Renal cortical epithelial cell (primary cell): ENCODE measurements at places on chromosomes 3 and 15.

DNA sequence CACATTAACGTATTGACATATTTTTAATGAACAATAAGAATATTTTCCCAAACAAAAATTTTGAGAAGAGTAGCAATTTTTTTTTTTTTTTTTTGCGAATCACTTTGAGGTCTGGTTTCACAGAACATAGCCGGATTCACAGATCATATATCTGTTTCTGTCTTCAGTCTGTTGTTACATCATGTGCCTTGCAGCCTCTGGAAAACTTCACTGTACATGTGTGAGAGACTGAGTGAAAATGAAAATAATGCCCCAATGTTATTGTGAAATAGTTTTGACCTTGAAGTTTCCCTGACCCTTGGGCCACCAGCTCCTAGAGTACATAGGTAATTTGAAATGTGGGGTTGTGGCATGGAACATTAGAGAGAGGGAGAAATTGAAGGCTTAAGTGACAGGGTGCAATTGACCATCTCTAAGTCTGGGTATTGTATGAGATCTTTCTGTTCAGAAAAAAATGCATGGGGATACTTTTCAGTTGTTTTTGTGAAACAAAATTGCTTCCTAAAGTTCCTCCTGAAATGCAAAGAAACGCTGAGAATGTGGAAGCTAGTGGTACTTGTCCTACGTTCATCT is 14.0 kb downstream of the ITPR1 start:
- DNase-seq: no peak

DNA sequence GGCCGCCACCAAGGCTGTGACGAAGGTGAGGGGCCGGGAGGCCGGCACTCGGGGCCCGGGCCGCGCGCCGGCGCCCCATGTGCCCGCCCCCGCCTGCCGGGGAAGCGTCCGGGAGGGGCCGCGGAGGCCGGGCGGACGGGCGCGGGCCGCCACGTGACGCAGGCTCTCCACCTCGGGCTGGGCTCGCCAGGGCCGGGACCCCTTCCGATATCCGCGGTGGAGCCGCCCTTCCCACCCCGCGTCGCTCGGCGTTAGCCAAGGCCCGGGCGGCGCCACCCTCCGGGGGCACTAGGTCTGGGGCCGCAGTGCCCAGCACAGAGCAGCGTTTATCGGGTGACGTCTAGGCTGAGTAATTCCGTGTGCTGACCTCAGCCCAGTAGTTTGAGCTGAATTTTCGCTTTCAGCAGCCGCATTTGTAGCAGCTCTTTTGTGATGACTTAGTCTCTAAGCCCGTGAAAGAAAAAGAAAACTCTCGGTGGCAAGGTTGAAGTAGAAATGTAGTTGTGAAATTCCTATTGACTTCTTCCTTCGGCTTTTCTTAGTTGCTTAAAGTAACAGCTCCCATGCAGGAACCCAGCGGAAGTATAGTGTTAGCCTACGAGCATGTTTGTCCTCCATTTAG is 885 bp downstream of the CDV3 start:
- peak; percentile 64 for DNase-seq

GRCh38 chr3:140292170-140292569 is 357.2 kb downstream of the CLSTN2 start:
- peak; percentile 70 for DNase-seq

GRCh38 chr15:83955806-83956265 is 279.7 kb upstream of the GOLGA6L4 start:
- no peak for DNase-seq

DNA sequence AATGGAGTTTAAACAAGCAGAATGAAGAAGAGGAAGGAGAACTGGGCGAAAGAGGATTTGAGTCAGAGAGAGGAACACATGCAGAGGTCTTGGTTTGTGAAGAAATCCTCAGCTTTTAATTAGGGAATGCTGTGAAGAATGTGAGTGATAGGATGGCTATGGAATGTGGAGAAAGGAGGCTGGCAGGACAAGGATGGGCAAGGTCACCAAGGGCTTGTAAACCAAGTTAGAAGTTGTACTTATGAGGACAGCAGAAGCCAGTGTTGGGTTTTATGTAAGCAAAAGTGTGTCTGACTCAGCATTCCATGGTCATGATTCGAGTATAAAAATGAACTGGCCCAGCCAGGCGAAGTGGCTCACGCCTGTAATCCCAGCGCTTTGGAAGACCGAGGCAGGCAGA is 60.0 kb upstream of the IL12A start:
- DNase-seq: peak; percentile 98

- DNase-seq: peak; percentile 98
Measured at GRCh38 chr3:68089572-68090011, 435.2 kb upstream of the SUCLG2 start.
